Ascending aorta (tissue), 2 donors: ENCODE measurements at places on chromosomes 4 and X.

GRCh38 chrX:3811331-3812311 is 98.2 kb upstream of the PRKX start:
- no peak for DNase-seq

- DNase-seq, result no peak
Observed at GRCh38 chrX:18643243-18643642, 28.7 kb downstream of the RS1 start.

DNA sequence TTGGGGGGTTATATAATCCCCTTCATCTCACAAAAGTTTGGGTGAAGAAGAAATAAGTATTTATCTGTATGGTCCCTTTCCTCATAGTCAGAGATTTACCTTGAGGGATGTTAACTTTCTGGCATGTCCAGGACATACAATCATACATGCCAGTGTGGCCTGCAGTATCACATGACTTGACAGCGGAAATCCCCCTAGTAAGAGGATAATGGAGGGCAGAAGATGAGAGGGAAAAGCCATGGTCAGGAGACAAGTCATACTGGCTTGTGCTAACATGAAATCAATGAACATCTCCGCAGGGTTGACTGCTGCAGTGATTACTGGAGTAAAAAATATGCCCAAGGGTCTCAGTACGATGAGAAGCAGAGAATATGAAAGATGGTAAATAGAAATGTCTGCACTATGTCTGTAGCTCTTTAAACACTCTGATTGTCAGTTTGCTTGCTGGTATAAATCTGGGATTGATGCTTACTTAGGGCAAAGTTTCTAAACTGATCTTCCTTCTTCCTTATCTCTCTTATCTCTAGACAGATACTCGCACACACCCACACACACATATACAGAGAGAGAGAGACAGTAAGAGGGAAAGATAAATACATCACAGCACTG is 1385.6 kb upstream of the ADGRL3 start:
- no peak for DNase-seq

DNA sequence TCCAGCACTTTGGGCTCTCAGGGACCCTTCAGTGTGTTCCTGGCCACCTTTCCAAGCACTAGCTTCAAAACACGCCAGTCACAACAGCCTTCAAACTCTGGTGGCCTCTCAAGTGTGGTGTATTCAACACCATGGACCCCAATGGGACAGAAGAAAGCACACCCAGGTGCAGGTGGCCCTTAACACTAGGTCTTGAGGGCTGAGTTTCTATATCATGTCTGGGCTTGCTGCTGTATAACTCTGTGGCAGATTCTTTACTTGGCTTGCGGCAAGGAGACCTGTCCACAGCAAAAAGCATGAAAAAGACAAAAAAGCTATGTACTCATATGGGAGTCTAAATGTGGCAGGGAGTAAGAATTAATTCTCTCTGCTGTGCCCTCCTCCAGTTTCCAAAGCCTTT is 23.1 kb downstream of the MSL3 start:
- no peak for DNase-seq

- no peak for DNase-seq
Observed at GRCh38 chr4:8502836-8503585, 62.4 kb downstream of the TRMT44 start.

GRCh38 chr4:7607156-7607910 is 172.6 kb upstream of the PSAPL1 start:
- DNase-seq, result no peak

GRCh38 chr4:105147553-105148161 is 981 bp downstream of the TET2 start:
- no peak for DNase-seq

GRCh38 chr4:4792466-4792865 is 67.0 kb upstream of the MSX1 start:
- no peak for DNase-seq

DNA sequence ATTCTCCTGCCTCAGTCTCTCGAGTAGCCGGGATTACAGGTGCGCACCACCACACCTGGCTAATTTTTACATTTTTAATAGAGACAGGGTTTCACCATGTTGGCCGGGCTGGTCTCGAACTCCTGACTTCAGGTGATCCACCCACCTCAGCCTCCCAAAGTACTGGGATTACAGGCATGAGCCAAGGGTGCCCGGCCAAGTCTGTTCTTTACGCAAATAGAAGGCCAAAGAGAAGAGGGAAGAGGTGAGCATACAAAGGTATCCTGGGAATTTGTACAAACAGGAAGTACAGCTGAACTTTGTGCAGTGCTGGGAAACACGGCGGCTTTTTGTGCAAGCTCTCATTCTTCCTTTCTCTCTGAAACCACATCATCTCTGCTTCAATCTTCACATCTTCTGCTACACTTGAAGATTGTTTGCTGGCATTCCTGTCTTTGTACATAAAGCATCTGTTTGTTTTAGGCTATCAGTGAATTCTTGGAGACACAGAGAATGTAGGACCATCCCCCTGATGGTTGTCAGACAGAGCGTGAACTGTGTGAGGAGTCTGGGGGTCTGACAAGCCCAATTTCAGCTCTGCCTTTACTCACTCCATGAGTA is 71.9 kb upstream of the PRSS48 start:
- DNase-seq, result no peak

DNA sequence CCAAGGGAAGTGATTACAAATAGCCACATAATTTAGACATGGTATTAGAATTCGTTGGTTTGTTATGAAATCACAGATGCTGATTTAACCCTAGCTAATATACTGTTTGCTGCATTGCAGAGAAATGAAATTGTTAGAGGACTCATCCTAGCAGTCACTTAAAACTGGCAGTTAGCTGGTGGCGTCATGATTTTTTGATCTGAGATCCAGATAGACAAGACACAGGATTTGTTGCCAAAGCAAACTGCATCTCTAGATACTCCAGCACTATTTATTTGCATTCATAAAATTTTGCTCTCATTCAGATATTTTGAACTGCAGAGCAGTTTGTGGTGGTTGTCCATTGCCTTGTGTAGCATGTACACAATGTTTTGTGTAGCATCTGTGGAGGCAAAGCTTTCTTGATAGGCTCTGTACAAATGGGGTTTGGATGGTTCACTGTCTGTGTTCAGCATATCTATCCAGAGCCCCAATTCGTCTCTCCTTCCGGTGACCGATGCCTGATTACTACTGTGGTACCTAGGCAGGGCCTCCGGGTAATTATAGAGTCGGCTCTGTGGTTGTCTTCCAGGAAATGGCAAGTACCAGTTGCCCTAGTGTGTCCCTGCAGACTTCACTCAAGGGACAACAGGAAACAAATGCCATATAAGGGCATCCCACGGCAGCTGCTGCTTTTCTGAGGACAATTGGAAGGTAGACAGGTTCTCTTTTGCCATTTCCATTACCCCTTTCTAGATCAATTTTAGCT is 30.1 kb upstream of the SPARCL1 start:
- peak; percentile 73 for DNase-seq

- DNase-seq, result no peak
Observed at GRCh38 chr4:40321574-40322275, 13.4 kb upstream of the CHRNA9 start.

GRCh38 chr4:144595681-144596080 is 50.3 kb upstream of the HHIP start:
- no peak for DNase-seq

- DNase-seq, result no peak
Observed at GRCh38 chrX:96449191-96449590, 235.5 kb upstream of the DIAPH2 start.

- no peak for DNase-seq
Observed at GRCh38 chrX:67619253-67619652, 75.4 kb downstream of the AR start.

DNA sequence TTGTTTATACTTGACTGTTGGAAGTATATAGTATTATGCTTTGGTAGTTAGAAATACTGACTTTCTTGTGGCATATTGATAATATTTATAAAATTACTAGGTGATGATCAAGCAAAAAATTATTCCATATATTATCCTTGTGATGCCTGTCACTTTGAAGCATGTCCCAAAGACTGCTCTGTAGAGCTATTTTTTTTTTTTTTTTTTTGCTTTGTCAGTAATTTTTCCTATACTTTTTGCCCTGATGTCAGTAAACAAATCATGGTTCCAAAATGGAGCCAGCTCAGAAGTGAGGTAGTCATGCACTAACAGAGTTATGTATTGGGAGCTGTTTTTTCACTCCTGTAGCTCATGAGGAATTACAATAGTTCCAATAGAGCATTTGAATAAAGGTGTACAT is 11.2 kb downstream of the WWC2 start:
- no peak for DNase-seq

DNA sequence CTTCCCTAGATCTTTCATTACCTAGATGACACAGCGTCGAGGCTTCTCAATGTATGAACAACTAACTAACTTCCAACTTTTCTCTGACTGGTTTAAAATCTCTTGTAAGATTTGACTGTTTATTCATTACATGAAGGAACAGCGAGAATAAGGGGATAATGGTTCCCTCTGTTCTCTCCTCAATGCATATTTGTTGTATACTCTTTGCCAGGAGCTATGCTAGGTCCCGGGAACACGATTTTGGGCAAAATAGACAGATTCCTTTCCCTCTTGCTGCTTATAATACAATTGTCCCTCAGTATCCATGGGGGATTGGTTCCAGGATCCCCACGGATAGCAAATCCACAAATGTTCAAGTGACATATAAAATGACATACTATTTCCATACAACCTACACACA is 1020.0 kb downstream of the DMD start:
- DNase-seq, result no peak

DNA sequence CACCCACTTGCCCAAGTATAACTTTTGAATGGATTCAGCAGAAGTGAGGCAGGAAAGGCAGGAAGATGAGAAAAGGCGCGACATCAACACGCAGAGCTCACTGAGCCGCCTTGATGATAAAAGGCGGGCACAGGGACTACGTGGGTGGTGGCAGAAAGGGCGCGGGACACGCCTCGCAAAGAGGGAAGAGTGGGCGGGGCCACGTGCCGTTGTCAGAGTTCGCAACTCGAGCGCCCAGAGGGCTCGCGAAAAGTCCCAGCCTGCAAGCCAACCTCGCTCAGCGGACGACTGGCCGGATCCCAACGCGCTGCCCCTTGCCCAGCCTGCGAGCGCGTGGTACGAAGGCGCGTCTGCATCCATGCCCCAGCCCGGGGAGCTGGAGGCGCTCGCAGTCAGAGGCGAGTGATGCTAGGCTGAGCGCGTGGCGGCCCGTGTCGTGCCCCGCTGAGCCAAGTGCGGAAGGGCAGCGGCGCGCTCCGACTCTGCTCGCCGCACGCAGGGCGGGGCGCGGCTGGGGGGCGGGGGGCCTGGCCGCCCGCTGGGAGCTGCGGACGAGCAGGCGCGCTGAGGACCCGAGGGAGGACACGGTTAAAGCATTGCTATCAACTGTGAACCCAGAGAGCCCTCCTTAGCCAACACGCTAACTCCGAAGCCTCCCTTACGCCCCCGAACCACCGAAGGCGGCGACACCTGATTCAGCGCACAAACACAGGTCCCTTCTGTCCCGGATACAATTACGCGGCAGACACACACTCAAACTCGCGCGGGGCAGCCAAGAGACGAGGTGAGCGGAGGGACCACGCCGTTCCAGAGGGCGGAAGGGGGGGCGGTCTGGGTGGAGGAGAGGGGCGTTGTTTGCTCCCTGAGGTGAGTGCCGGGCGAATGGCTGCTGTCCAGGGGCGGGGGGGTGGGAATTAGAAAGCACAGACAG is at the start of gene UGT8:
UGT8 (plus strand) TSS at position 617 of the 931 bp plus-strand sequence. CDS start 24,074 bp downstream, outside the sequence.
- no peak for DNase-seq

DNA sequence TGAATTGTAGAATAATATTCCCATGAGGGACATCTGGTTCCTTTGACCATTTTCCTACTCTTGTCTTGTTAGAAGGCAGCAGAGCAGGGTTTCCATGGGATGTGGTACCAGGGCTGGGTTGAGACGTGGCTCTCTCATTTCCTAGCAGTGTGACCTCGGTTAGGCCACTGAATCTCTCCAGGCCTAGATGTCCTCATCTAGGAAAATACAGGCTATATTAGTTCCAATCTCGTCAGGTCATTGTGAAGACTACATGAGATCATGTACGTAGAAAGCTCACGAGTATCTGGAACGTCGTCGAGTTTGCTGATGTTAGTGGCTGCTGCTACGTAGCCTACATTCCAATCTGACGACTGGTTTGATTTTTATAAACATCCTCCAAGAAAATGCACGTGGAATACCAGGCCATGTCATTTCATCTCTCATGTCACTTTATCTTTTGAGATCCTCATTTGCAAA is 278.2 kb upstream of the GATB start:
- DNase-seq, result no peak

- DNase-seq, result no peak
Observed at GRCh38 chrX:136417806-136418205, 69.9 kb upstream of the BRS3 start.

DNA sequence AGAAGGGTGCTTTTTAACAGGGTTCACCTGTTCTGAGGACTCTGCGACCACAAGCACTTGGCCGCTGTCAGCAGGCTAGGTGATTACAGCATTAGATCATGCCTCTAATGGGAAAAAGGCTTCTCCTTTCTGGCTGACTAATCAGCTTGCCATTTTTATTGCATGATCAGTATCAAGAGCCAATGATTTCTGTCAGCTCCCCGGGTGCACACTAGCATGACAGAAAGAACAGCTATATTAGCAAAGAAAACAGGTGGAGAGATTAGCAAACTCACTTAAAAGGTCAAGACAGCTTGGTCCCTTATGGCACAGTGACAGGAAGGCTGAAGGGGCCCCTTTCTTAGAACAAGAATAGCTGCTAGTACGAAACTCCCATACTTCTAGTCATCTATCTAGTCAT is 170.0 kb downstream of the SMIM20 start:
- DNase-seq, result no peak

GRCh38 chr4:48254381-48255071 is 15.1 kb downstream of the TEC start:
- no peak for DNase-seq

DNA sequence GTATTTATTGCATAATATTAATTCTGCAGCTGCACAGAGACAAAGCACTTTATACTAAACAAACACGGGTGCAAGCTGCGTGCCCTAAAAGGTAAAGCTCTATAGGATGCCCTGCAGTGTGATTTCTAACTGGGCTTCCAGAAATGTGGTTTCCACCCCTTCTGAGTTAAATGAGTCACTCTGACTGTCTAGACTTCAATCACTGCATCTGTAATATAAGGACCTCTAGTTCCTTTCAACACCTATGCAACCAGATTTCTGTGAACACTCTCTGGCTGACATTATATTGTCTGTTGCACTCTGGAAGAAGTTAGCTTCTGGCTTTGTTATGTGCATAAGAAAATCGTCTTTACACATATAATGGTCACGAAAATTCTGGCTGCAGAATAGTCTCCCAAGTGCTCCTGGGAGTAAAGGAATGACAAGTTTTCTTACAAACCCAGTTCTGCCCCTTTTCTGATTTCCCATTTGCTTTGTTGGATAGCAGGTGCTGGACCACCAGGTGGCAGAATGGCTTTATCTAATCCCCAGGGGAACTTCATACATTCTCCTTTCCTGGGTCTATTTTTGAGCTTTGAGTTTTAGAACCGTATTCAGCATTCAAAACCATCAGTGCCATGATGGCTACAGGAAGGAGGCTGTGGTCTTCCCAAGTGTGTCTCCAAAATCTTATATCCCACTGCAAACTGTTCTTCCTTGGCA is 842.2 kb downstream of the STIM2 start:
- no peak for DNase-seq
